Stimulated activated CD8-positive, alpha-beta memory T cell treated with anti-CD3 and anti-CD28 coated beads, Interleukin-4, amount 100 ng/mL, for 4 hours (primary cell): ENCODE measurements at places on chromosomes 4 and X.

DNA sequence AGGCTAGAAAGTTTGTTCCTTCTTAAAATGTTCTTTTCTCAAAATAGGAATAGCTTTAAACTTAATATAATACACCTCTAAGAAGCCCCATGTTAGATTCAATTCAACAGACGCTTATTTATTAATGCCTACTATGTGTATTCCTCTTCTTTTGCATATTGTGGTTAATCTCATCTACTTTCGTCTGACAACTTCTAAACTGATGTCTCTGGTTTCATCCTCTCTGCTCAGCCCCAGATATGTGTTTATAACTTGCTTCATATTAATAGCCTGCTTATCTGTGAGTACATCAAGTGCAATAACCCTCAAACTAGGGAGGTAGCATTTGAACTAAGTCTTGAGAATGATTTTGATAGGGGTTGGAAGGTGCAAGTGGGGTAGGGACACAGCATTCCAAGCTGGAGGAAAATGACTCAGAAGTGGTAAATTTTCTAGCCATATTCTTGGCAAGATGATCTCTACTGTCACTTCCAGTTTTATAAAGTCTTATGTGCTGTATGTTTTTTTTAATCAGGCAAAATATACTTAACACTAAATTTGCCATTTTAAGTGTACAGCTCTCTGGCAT lies 37.0 kb downstream of the STK26 start:
- no peak for DNase-seq

GRCh38 chr4:11565899-11566298 lies 137.2 kb upstream of the HS3ST1 start:
- no peak for DNase-seq

DNA sequence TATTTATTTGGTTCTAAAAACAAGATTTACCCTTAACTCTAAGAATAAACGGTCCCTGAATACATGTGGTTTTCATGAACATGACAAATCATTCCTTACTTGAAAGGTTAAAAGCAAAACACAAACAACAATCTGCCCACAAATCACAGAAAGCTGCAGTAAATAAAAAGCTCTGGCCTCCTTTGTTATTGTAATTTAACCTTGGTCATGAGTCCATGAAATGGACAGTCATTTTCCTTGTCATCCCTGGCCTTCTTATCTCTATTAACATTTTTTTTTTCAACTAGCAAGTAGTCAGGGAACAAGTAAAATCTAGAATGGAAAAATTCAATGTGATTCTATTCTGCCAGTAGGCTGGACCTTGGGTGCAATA lies 92.7 kb downstream of the SCD5 start:
- DNase-seq: no peak

DNA sequence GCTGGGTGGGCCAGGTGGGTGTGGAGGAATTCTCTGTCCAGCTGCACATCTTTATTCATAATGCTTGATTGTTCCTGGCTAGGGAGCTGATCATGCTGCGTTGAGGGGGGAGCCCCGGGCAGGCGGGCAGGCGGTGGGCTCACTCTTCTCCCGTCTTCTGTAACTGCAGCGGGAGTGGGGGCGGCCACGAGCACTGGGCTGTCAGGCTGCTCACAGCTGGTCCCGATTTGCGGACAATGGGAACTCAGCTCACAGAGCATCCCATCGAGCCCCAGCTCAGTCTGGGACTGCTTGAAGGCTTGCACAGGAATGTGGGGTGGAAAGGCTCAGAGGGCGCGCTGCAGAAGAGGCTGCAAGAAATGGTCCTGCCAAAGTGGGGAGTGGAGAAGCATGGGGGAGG lies 63.8 kb downstream of the EFNB1 start:
- DNase-seq: no peak

DNA sequence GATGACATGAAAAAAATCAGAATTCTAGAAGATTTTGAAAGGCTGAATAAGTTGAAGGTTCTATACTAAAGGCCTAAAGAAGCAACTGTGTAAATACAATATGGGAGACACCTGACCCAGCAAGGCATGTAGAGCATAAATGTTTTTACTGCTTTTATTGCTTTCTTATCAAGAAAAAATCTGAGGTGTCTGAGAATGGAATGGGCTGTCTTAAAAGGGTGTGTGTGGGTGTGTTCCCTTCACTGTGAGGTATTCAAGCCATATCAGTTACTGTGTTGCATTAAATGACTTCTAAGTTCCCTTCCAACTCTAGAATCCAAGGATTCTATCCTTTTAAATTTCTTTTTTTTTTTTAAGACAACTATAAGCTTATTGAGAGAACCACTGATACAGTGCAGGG lies 15.7 kb downstream of the ATP8A1 start:
- no peak for DNase-seq
